ENCODE measurements at places on chromosomes 5 and 9. TPM values are rescaled to one million over a fixed set of nuclear protein-coding genes. Genes with fewer than 3 reads are reported as not detected.

DNA sequence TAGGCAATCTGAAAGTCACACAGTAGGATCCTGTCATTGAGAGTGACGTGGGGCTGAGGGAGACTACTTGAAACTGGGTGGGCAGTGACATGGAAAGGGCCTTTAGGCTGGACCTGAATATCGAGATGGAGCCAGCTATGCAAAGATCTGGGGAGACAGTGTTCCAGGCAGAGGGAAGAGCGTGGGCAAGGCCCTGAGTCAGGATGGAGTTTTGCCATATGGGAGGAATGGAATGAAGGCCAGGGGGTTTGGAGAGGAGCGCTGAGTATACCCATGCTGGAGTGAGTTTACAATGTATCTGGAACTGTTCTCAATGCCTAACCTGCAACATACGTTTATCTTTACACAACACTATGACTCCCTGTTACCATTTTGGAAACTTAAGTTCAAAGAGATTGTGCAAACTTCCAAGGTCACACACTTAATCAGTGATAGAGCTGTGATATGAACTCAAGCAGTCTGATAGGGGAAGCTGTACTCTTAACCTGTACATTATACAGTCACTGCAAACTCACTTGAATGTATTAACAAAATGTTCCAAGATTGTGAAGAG lies 33.5 kb downstream of the INSYN2B start:
- ATAC-seq, result no peak

DNA sequence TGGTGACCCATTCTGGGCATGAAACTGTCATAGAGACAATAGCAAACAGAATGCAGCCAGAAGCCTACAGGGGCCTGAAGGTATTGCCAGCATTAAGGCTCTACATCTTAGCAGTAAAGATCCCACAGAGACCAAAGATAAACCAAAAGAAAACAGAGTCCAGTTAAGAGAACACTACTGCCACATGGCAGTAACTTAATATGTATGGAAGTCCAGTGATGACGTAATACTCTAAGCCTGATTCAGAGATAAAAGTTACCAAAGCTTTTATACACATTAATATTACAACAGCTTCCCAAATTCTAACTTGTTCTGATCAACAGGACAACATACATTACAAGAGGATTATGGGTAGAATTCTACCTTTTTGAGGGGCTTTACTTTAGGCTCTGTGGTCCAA lies 371.5 kb downstream of the PRELID2 start:
- no peak for ATAC-seq

DNA sequence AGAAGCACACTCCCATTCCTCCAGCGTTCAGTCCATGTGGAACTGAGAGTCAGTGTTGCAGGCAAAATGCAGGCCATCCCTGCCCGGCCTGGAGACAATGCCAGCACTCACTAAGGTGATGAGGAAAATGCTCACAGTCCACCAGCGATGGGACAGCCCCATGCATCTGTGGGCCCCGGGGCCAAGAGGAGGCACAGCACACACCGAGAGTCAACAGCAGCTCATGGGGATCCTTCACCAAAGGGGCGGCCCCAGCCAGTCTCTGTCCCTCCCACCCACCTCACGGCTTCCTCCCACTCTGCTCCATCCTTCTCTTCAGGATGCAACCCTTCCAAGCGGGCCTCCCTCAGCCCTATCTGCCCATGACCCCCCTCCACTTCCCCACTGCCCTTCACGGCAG lies 6.2 kb downstream of the SEMA4D start:
- ATAC-seq, result no peak

DNA sequence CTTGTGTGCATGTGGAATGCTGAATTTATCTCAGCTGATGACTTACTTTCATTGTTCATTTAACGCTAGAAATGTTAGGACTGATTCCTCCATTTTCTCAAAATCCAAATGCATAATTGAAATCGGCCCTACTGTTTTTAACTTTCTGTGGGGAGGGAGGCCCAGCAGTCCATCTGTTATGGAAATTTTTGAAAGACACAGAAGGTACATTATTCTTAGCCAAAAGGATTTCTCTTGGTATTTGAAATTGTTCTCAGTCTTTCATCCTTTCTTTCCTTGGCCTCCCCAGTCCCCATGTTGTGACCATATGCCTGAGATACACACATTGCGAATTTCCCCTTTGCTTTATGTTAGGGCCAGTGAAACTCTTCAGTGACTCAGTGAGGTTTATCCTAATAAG lies 549.9 kb downstream of the IRX1 start:
- ATAC-seq, result no peak

- no peak for ATAC-seq
Measured at GRCh38 chr5:79186455-79186854, 49.5 kb upstream of the JMY start.

Gene ERMP1
- 38.1 TPM for total RNA-seq

Gene SLC27A6
- 1.8 TPM for total RNA-seq

Gene CSF1R
- total RNA-seq, result 2.7 TPM
